ENCODE measurements at places on chromosomes 5 and 9.

DNA sequence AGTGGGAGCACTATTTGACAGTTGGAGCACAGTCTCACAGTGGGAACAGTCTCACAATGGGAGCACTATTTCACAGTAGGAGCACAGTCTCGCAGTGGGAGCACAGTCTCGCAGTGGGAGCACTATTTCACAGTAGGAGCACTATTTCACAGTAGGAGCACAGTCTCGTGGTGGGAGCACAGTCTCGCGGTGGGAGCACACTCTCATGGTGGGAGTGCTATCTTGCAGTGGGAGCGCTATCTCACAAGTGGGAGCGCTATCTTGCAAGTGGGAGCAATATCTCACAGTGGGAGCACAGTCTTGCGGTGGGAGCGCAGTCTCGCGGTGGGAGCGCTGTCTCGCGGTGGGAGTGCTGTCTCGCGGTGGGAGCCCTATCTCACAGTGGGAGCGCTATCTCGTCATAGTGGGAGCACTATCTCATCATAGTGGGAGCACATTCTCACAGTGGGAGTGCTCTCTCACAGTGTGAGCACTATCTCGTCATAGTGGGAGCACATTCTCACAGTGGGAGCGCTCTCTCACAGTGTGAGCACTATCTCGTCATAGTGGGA, 56.1 kb downstream of the MED10 start:
- DNase-seq, result no peak

- peak; percentile 86 for DNase-seq
Measured at GRCh38 chr9:27572918-27573633, at the start of gene C9orf72. Gene C9orf72, minus strand, starts transcription at chr9:27573481. Its CDS starts 6,361 bp downstream, at chr9:27567120.

- no peak for DNase-seq
Measured at GRCh38 chr5:174981416-174981815, 257.0 kb downstream of the MSX2 start.

- DNase-seq, result no peak
Measured at GRCh38 chr5:132050136-132050535, 10.3 kb upstream of the IL3 start.

- no peak for DNase-seq
Measured at GRCh38 chr5:73786043-73786831, 160.2 kb downstream of the ARHGEF28 start.

DNA sequence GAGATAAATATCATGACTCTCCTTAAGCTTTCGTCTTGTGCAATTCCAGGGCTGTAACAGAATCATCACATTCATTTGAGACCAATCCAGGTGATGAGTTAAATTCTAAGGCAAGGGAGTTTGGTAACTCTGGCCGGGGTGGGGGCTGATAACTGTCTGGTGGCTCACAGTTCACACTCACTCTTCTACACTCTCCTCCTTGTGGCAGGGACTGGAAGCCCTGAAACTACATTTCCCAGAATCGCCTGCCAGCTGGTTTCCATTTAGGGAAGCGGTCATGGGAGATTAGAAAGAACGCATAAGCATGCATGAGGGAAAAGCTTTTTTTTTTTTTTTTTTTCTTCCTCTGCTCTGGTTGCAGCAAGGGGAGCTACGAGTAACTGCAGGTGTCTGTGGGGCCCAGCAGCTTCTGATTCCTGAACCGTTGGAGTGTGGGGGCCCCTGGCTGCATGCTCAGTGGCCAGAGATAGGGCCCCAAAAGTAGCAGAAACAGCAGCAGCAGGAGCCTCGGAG, 154.8 kb upstream of the TBC1D2 start:
- DNase-seq, result no peak

- DNase-seq, result no peak
Measured at GRCh38 chr9:8732367-8733075, 932.9 kb upstream of the DMAC1 start.

- DNase-seq, result no peak
Measured at GRCh38 chr5:139893873-139894272, 98.3 kb downstream of the PSD2 start.

GRCh38 chr5:137617528-137618205, 118.2 kb downstream of the KLHL3 start:
- no peak for DNase-seq

DNA sequence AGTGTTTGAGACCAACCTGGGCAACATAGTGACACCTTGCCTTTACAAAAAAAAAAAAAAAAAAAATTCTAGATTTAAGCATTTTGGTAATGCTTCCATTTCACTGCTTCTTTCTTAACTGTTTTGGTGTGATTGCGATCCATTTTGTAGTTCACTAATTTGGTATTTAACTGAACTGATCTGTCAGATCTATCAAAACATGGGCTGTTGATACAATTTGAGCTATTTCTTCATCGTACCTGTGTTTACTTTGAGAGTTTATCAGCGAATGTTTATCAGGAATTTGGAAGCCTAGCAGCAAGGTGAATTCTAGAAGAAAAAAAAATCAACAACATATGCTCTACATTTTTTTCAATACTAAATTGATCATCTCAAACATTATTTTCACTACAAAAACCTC, 864.9 kb upstream of the WWC1 start:
- no peak for DNase-seq

GRCh38 chr5:115366223-115366622, 69.8 kb upstream of the CCDC112 start:
- DNase-seq, result no peak

GRCh38 chr9:88342246-88342645, 46.0 kb upstream of the SPIN1 start:
- no peak for DNase-seq

- no peak for DNase-seq
Measured at GRCh38 chr9:116000748-116001329, 152.8 kb upstream of the PAPPA start.

DNA sequence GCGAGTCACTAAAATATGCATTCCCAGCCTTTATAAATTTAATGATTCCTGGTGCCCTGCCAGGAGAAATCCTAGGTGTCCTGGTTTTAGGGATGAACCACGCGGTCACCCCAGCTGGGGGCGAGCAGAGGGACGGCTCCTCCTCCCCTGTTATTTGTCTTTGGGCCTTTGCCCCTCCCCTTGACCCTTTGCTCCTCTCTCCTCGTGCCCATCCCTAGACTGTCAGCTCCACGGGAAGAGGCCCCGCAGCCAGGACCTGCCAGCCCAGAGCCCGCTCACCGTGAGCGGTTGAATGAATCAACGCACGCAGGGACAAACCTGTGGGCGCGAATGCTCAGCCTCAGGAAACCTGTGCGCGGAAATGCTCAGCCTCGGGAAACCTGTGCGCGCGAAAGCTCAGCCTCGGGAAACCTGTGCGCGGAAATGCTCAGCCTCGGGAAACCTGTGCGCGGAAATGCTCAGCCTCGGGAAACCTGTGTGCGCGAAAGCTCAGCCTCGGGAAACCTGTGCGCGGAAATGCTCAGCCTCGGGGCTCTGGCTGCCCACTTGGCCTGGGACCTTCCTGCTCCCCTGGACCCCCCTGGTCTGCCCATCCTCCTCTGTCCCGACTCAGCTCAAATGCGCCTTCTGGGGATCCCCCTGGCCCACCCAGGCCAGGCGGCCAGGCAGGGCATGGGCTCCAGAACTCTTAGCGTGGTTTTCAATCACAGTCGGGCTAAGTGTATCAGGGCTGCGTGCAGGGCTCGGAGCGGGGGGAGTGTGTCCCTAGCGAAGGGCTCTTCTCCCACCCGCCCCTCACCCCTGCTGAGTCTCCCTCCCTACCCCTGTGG, 140.5 kb upstream of the COL5A1 start:
- no peak for DNase-seq

GRCh38 chr9:38153152-38153909, 84.3 kb upstream of the SHB start:
- no peak for DNase-seq

DNA sequence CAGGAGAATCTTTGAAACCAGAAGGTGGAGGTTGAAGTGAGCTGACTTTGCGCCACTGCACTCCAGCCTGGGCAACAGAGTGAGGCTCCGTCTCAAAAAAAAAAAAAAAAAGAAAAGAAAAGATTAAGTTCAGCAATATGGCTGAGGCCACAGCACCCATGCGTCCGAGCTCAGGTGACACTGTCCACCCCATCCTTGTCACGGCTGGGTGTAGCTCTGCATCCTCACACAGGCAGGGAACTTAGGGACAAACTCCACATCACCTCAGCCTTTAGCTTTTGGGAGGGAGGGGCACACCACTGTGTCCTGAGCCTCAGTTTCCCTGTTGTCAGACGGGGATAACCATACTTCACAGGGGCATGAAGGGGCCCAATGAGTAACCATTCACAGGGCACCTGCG, 15.5 kb downstream of the FGD3 start:
- no peak for DNase-seq

DNA sequence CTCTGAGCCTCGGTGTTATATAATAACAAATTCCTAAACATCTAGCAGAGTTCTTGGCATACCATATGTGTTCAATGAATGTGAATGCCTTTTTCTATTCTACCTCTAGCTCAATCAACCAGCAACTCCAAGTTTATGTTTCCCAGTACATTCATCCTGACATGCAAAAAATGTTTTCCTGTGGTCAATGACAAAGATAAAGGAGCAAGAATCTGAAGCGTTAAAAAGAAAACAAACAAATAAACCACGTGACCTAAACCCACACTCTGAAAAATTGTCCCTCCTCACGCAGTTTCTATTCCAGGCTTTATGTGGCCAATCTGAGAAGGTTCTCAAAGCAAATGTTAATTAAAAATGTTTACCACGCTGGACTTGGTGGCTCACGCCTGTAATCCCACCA, 18.0 kb downstream of the KLF4 start:
- DNase-seq, result no peak

DNA sequence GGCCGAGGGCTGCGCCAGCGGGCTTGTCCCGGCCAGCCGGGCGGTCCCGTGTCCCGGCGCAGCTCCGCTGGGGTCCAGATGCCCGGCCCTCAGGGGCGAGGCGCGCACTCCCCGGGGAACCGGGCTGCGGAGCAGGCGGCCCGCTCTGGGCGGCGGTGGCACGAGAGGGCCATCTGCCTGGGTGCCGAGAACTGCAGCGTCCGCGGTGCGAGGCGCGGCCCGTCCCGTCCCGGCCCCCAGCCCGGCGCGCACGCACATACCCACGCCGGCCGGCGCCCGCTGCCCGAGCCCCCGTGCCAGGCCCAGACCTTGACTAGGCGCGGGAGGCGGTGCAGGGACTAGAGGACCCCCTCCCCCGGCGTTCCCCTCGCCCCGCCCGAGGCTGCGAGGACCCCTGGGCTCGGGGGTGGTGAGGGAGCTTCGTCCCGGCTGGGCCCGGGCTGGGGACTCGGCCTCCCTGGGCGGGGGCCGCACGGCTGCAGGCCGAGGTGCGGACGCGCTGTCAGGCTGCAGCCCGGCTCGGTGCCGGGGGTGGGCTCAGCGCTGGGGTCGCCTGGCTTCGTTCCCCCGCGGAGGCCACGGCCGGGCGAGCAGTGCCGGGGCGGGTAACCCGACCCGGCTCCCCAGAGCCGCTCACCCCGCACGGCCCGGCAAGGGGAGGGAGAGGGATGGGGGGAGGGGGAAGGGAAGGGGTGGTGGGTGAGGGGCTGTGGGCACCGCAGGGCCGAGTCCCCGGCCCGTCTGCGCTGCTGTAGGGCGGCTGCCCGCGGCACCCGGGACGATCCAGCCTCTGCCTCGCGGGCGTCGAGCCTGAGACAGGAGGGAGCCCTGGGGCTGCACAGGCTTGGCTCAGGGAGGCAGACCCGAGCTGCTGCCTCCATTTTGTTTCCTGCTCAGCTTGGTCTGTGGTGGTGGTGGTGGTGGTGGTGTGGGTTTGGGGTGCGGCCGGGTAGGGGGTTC, 1.2 kb upstream of the NSD1 start:
- peak; percentile 12 for DNase-seq

GRCh38 chr5:154278908-154279307, 88.4 kb downstream of the GALNT10 start:
- no peak for DNase-seq

GRCh38 chr5:150510460-150511263, 2.7 kb downstream of the NDST1 start:
- DNase-seq, result no peak

DNA sequence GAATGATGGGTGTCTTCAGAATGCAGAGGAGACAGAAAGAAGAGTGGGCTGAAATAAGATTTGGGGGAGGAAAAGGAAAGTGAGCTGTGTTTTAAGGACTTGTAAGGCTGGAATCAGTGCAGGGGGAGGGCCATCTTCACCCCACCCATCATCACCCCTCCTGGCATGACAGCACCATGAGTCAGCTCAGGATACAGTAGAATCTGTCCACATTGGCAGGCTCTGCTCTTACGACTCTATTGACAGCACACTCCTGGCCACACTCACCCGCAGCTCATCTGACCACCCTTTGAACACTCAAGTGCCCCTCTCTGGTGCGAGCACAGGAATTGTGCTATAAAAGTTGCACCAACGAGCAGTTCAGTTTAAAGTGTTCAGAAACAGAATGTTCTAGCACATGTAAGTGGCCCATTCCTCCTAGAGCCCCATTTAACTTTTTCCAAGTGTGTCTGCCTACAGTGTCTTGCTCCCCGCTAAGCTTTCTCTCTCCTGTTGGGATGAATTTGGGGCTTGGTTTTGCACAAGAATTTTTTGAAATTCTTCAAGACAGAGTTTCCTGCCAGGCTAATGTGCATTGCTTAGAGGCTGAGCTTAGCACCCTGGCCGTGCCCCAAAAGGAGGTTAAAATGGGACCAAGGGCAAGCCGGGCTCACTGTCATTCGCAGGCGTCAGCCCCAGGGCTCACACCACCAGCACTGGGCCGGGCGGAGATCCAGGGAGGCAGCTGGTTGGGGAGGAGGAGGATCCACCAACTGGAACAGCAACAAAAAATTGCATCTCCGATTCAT, 12.0 kb downstream of the ADRA1B start:
- no peak for DNase-seq

GRCh38 chr5:73587923-73588322, 22.4 kb downstream of the UTP15 start:
- no peak for DNase-seq

DNA sequence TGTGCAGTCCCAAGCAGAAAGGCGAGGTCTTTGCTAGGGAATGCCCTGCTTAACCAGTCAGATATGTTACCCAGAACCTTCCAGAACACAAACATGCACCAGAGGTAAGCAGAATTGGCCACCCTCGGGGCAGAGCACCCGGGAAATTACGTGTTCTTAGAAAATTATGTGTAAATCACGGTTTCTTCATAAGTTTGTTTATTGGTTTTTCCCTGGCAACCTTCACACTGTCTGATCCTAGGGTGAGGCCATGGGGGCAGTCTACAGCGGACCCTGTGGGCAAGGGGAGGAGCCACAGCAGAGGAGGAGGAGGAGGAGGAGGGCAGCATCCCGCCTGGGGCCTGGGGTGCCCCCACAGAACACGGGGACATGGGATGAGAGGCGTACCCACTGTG, 31.4 kb downstream of the RXRA start:
- DNase-seq, result no peak

GRCh38 chr5:169942181-169942580, 38.1 kb downstream of the INSYN2B start:
- no peak for DNase-seq
